ENCODE measurements at places on chromosomes 2 and 18. TPM values are rescaled to one million over a fixed set of nuclear protein-coding genes. Genes with fewer than 3 reads are reported as not detected.

Gene CCNYL1
- 23.5 TPM for total RNA-seq

Gene CHRNG
- not detected for total RNA-seq

Gene PRSS56
- 0.21 TPM for total RNA-seq

Gene HADHA
- total RNA-seq = 140 TPM

Gene NETO1
- not detected for total RNA-seq

Gene RESP18
- total RNA-seq = not detected

Gene UGT1A4
- 0.12 TPM for total RNA-seq

Gene TDRD15
- not detected for total RNA-seq

Gene ZNG1B
- 43.7 TPM for total RNA-seq

Gene CNRIP1
- 2.1 TPM for total RNA-seq

Gene AQP12A
- not detected for total RNA-seq

Gene POTEC
- total RNA-seq = not detected

Gene NAT8
- not detected for total RNA-seq

Gene NR4A2
- total RNA-seq = 3.0 TPM

Gene PTPRM
- 29.2 TPM for total RNA-seq

Gene NCKAP5
- total RNA-seq = 0.90 TPM

Gene AGXT
- not detected for total RNA-seq

Gene TRIM54
- 1.3 TPM for total RNA-seq

Gene ASPRV1
- 0.23 TPM for total RNA-seq

Gene RAB6C
- not detected for total RNA-seq

Gene KCNS3
- 1.1 TPM for total RNA-seq

Gene PPM1B
- total RNA-seq = 31.5 TPM

Gene CCDC102B
- total RNA-seq = 0.49 TPM

Gene DQX1
- total RNA-seq = 0.10 TPM

Gene CCBE1
- 15.7 TPM for total RNA-seq

Gene EMILIN1
- total RNA-seq = 0.47 TPM

Gene TUBA4B
- 0.28 TPM for total RNA-seq

Gene AFG3L2
- 37.6 TPM for total RNA-seq

Gene SKOR2
- total RNA-seq = not detected

Gene PIAS2
- 9.9 TPM for total RNA-seq

Gene LONRF2
- total RNA-seq = 2.6 TPM

Gene MRO
- 0.26 TPM for total RNA-seq

Gene FMNL2
- 27.9 TPM for total RNA-seq

Gene CD207
- not detected for total RNA-seq

Gene CRYGD
- not detected for total RNA-seq

Gene IL1A
- 0.23 TPM for total RNA-seq

Gene VWA3B
- total RNA-seq = 0.33 TPM

Gene EFR3B
- total RNA-seq = 10.1 TPM

Gene MOCOS
- total RNA-seq = 2.7 TPM

Data from A549 treated with Mapracorat at 1 μM for 4 hours (cell line).